Neural progenitor cell (in vitro differentiated cells): ENCODE measurements at places on chromosomes 16 and 17.
A peak's percentile ranks its signal among the peaks of the same experiment; 100 is the strongest.

DNA sequence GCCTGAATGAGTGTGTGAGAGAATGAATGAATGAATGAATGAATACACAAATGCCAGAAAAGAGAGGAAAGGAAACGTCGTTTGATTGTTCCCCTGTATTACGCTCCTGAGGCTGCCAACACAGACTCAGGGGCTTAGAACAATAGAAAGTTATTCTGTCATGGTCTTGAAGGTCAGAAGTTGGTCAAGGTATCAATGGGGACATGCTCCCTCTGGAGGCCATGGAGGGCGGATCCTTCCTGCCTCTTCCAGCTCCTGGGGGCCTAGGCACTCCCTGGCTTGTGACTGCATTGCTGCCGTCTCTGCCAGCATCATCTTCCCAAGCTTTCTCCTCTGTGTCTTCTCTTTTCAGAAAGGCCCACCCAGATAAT, 1.5 kb upstream of the SLC38A8 start:
- DNase-seq: peak; percentile 52

GRCh38 chr17:75317671-75318070, 28.4 kb upstream of the SLC25A19 start:
- peak; percentile 60 for DNase-seq

- peak; percentile 11 for DNase-seq
Measured at GRCh38 chr17:31596382-31597323, 205.2 kb downstream of the RAB11FIP4 start.

DNA sequence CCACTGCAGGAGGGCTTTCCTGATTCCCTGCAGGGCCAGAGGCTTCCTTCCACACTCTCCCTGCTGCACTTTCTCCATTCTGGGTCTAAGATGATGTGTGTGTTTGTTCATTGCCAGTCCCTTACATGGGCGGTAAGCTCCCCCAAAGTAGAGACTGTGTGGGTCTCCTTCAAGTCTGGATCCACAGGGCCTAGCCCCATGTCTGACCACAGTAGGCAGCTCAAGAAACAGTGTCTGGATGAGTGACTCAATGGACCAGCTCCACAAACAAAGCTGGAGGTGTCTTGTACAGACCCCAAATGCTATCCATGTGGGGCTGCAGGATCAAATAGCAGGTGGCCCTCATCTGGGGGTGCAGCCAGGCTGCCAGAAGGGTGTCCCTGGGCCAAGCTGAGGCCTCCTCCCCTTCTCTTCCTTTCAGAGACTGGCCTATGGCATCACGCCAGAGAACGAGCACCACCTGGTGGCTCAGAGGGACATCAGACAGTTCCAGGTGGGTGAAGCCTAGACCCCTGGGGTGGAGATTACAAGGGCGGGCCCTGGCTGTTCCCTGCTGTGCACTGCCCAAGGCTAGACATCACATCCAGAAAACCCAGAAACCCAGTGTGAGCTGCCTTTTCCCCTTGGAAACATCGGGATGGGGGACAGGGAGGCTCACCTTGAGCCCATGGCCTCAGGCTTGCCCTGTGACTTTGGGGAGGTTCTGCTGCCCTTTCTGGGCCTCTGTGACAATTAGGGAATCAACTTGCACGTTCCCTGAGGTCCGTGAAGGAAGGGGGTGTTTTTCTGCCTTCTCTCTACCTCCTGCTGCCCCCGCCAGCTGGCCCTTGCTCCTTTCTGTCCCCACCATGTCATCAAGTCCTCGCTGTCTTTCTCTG, 45.9 kb downstream of the SLC6A2 start:
- peak; percentile 70 for DNase-seq

- DNase-seq: no peak
Measured at GRCh38 chr17:78645421-78646295, 68.5 kb upstream of the DNAH17 start.

- DNase-seq: no peak
Measured at GRCh38 chr17:52148969-52149351, 9.6 kb downstream of the CA10 start.

DNA sequence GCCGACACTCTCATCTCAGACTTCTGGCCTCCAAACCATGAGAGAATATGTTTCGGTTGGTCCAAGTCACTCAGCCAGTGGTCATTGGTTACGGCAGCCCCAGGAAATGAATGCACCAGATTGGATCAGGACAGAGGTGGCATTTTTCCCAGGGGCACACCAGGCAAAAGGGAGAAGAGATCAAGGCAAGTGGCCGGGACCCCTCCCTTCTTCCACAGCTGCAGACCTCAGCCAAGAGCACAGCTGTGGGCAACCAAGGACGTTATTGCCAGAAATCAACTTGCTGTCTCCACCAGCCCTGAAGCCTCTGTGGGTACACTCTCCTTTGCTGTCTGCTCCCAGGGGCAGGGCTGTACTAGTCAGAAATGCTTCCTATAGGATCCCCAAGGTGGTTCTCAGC, 20.7 kb downstream of the LRRC75A start:
- no peak for DNase-seq
